ENCODE measurements at places on chromosomes 6 and 20. TPM values are rescaled to one million over a fixed set of nuclear protein-coding genes. Genes with fewer than 3 reads are reported as not detected.

The TUBB2A gene
- 59.2 TPM for total RNA-seq

The MOG gene
- not detected for total RNA-seq

The SAMD5 gene
- 0.43 TPM for total RNA-seq

The RFX6 gene
- not detected for total RNA-seq

The BANF2 gene
- total RNA-seq: not detected

The RPP40 gene
- total RNA-seq: 9.2 TPM

The PRKN gene
- total RNA-seq: 1.1 TPM

The SS18L1 gene
- 10.4 TPM for total RNA-seq

The DDO gene
- 1.3 TPM for total RNA-seq

The RBBP8NL gene
- total RNA-seq: not detected

The BRPF3 gene
- 11.1 TPM for total RNA-seq

The OR2H2 gene
- not detected for total RNA-seq

The RBPJL gene
- total RNA-seq: not detected

The LY6G6C gene
- not detected for total RNA-seq

The TNFAIP3 gene
- 8.7 TPM for total RNA-seq

The LGSN gene
- under 0.01 TPM for total RNA-seq

The TMEM74B gene
- not detected for total RNA-seq

The KHDC1L gene
- total RNA-seq: not detected

Data from smooth muscle cell of bladder (primary cell).